ENCODE measurements at places on chromosomes 12 and 14.

- H3K27me3 ChIP-seq = no peaks in the 10 kb centered on the region
- H3K27ac ChIP-seq = no peak overlapping the region
- no peak for DNase-seq
- H3K4me1 ChIP-seq = no peaks in the 10 kb centered on the region
These were observed 72.6 kb downstream of the AACS start for GRCh38 chr12:125137766-125138344.

- H3K4me3 ChIP-seq = no peak overlapping the region
- H3K27ac ChIP-seq = peak overlapping the region; percentile 17
- H3K36me3 ChIP-seq = no peaks in the 10 kb centered on the region
- no peaks in the 10 kb centered on the region for H3K27me3 ChIP-seq
These were observed 19.0 kb downstream of the RIN3 start for GRCh38 chr14:92532490-92533163.

GRCh38 chr12:33609910-33610309 is 170.3 kb upstream of the SYT10 start:
- no peak overlapping the region for H3K4me3 ChIP-seq
- H3K36me3 ChIP-seq = no peaks in the 10 kb centered on the region
- DNase-seq = no peak
- H3K27ac ChIP-seq = no peak overlapping the region
- H3K4me1 ChIP-seq = no peaks in the 10 kb centered on the region

GRCh38 chr12:128784030-128784760 is 39.6 kb downstream of the SLC15A4 start:
- peak overlapping the region; percentile 51 for H3K27ac ChIP-seq
- no peaks in the 10 kb centered on the region for H3K27me3 ChIP-seq
- no peaks in the 10 kb centered on the region for H3K36me3 ChIP-seq

DNA sequence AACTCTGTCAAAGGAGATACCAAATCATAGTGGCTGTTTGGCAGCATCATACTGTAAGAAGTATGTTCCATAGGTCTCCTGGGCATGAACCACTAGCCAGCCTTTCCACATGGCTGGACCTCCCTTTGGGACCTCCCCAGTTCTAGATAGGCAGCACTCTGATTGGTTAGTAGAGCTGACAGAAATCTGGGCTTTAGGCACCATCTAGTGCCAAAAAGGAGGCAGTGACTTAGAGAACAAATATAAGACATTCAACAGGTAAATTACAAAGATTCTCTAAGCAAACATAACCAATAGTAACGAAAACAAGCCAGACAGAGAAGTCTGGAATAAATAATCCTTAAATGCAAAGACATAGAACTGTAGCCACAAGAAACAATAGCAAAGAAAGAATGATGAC is 148.0 kb upstream of the PDE3A start:
- no peak overlapping the region for H3K4me3 ChIP-seq
- no peaks in the 10 kb centered on the region for H3K27me3 ChIP-seq
- no peaks in the 10 kb centered on the region for H3K36me3 ChIP-seq

GRCh38 chr12:79127271-79127751 is 262.7 kb downstream of the SYT1 start:
- no peaks in the 10 kb centered on the region for H3K36me3 ChIP-seq
- no peaks in the 10 kb centered on the region for H3K27me3 ChIP-seq
- no peaks in the 10 kb centered on the region for H3K4me1 ChIP-seq
- peak overlapping the region; percentile 34 for H3K4me3 ChIP-seq

Data from activated T-cell treated with anti-CD3 and anti-CD28 coated beads, Interleukin-2, amount 50 U/mL, for 72 hours (primary cell).